ENCODE measurements at places on chromosomes 12 and 14. TPM values are rescaled to one million over a fixed set of nuclear protein-coding genes. Genes with fewer than 3 reads are reported as not detected.

Gene RNASE3
- not detected for total RNA-seq

Gene PLXNC1
- 12.0 TPM for total RNA-seq

Gene KRT83
- not detected for total RNA-seq

Gene LRRC43
- total RNA-seq = not detected

GRCh38 chr12:29599381-29599780 is 101.9 kb upstream of the OVCH1 start:
- no peak overlapping the region for H3K27ac ChIP-seq
- H3K27me3 ChIP-seq = no peaks in the 10 kb centered on the region
- no peak for DNase-seq
- no peaks in the 10 kb centered on the region for H3K36me3 ChIP-seq
- peaks cover 15% of the 10 kb centered on the region for H3K4me1 ChIP-seq

- no peak overlapping the region for H3K27ac ChIP-seq
- H3K27me3 ChIP-seq = no peaks in the 10 kb centered on the region
- no peak overlapping the region for H3K4me3 ChIP-seq
- no peaks in the 10 kb centered on the region for H3K4me1 ChIP-seq
- no peak for DNase-seq
- H3K36me3 ChIP-seq = no peaks in the 10 kb centered on the region
These were observed 290.9 kb downstream of the BTG1 start for GRCh38 chr12:91854725-91855124.

DNA sequence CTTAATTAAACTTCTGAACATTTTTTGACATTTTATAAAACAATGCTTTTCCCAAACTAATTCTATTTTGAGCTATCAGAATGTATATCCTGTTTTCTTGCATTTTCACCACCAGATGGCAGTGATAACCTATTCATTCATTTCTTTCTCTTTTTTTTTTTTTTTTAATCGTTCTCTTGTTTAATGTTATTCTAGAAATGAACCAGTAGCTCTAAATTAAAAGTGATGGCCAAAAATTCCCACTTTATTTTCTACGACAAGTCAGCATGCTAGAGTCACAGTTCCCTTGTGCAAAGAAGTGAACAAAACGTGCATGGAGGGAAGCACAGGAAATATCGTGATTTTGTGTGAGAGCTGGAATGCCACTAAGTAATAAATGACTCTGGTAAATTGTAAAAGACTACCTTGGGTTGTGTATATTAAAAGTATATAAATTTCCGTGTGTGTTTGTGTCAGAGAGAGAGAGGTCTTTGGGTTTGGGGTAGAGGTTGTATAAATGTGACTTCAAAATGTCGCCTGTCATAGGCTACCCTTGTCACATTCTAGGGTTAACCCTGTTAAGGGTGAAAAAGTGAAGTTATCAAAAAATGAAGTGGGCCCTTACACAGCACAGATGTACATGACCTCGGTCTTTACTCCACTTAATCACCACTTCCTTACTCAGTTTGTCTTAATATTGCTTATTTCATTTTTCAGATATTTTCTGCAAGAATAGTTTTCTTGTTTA is 40.4 kb upstream of the LDHB start:
- no peaks in the 10 kb centered on the region for H3K4me1 ChIP-seq
- H3K27me3 ChIP-seq = no peaks in the 10 kb centered on the region
- no peaks in the 10 kb centered on the region for H3K36me3 ChIP-seq

GRCh38 chr12:132030367-132031038 is 80.8 kb downstream of the EP400 start:
- H3K4me3 ChIP-seq = no peak overlapping the region
- no peaks in the 10 kb centered on the region for H3K4me1 ChIP-seq
- H3K27me3 ChIP-seq = no peaks in the 10 kb centered on the region
